ENCODE measurements at places on chromosomes 2 and 18.

- H3K27me3 ChIP-seq, result peaks cover 21% of the 10 kb centered on the region
- H3K4me1 ChIP-seq, result peaks cover 42% of the 10 kb centered on the region
- no peak overlapping the region for H3K27ac ChIP-seq
- H3K36me3 ChIP-seq, result no peaks in the 10 kb centered on the region
- DNase-seq, result no peak
Measured at GRCh38 chr2:29006092-29006979, 25.2 kb downstream of the TOGARAM2 start.

DNA sequence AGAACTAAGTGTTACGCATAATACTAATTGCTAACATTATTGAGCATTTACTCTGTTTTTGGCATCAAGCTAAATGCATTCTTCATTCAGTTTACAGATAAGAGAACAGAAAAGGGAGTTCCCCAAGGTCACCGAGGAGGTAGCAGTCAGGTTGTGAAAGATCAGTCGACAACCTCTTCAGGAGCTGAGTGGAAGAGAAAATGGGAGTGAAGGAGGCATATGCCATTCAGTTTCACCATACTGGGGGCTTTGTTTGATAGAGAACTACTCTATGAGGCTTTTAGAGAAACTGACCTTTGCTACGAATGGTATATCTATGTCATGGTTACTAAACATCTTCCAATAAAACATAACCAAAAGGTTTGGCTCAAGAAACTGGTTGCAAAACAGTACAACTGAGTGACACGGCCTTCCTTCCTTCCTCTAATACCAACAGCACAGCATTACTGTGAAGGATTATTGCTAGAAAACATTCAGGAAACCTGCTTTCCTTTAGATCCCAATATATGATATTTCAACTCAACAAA lies 112.1 kb downstream of the RBMS1 start:
- H3K4me3 ChIP-seq, result peak overlapping the region; percentile 13
- H3K36me3 ChIP-seq, result no peaks in the 10 kb centered on the region
- no peak for DNase-seq
- H3K4me1 ChIP-seq, result peaks cover 94% of the 10 kb centered on the region
- peak overlapping the region; percentile 84 for H3K27ac ChIP-seq

DNA sequence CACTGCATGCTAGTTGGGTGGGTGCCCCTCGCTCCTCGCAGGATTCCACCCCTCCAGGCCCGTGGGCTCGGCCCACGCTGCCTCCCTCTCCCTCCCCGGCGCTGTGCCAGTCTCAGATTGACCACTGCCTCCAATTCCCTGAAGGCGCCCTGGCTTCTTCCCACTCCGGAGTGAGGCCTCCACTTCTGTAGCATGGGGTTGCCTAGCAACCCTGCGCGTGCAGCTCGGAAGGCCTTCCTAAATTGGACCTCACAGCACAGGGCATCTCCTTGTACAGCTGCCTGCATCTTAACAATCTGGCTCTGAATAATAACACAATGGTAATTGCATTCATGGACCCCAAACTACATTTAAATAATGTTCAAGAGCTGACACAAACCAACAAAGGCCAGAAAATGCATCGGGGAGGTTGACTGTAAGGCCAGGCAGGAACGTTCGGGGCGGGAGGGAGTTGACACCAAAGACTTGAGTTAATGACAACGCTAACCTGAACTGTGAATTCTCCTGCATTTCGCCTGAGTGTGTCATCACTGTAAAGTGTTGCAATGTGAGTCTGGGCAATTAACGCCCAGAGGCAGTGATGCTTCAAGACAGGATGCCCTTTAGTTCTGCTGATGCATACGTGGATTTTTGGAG lies 222.9 kb downstream of the ZBTB7C start:
- no peaks in the 10 kb centered on the region for H3K36me3 ChIP-seq
- peaks cover 3% of the 10 kb centered on the region for H3K27me3 ChIP-seq
- no peak for DNase-seq
- H3K4me3 ChIP-seq, result no peak overlapping the region
- H3K4me1 ChIP-seq, result no peaks in the 10 kb centered on the region

GRCh38 chr2:223026357-223027110 lies 25.5 kb upstream of the KCNE4 start:
- DNase-seq, result no peak
- H3K4me3 ChIP-seq, result no peak overlapping the region
- H3K27me3 ChIP-seq, result no peaks in the 10 kb centered on the region
- H3K27ac ChIP-seq, result no peak overlapping the region
- H3K4me1 ChIP-seq, result no peaks in the 10 kb centered on the region

DNA sequence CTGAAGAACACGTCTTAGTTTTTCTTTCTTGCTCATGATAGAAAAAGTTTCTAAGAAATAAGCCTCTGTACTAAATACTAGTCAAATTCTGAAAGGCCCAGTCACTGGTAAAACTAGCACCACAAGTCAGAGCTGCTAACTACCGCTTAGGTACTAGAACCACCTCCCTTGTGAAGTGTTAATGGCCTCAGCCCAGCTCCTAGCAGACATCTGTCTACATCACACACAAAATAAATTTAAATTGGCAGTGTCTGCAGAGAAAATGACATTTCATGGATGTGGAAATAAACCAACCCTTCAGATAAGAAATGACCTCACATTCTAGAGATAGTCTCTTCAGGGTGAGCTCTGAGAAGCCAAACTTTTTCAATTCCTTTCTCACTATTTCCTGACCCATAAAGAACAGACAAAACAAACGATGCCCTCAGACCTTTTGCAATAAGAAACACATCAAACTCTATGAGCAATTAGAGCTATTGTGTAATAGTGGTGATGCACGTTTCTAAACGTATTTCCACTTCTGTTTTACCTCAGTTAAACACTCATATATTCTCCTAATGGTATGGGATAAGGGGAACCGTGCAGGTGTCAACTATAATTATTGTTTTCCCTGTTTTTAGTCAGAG lies 70.3 kb upstream of the DSG1 start:
- no peak for DNase-seq
- H3K27me3 ChIP-seq, result no peaks in the 10 kb centered on the region
- no peak overlapping the region for H3K27ac ChIP-seq
- H3K36me3 ChIP-seq, result no peaks in the 10 kb centered on the region
- H3K4me3 ChIP-seq, result no peak overlapping the region
- H3K4me1 ChIP-seq, result no peaks in the 10 kb centered on the region

- DNase-seq, result peak; percentile 60
- peaks cover 22% of the 10 kb centered on the region for H3K27me3 ChIP-seq
- peak overlapping the region; percentile 83 for H3K27ac ChIP-seq
- no peaks in the 10 kb centered on the region for H3K36me3 ChIP-seq
- H3K4me3 ChIP-seq, result peak overlapping the region; percentile 89
Measured at GRCh38 chr2:9950521-9951271, 797 bp upstream of the GRHL1 start.

- no peaks in the 10 kb centered on the region for H3K36me3 ChIP-seq
- peak overlapping the region; percentile 79 for H3K27ac ChIP-seq
Measured at GRCh38 chr2:230600881-230601280, 111.8 kb upstream of the CAB39 start.

GRCh38 chr2:24385366-24385765 lies 25.0 kb upstream of the ITSN2 start:
- H3K36me3 ChIP-seq, result no peaks in the 10 kb centered on the region
- H3K4me3 ChIP-seq, result no peak overlapping the region
- no peak for DNase-seq
- no peak overlapping the region for H3K27ac ChIP-seq
- no peaks in the 10 kb centered on the region for H3K4me1 ChIP-seq

- H3K4me1 ChIP-seq, result no peaks in the 10 kb centered on the region
- H3K27me3 ChIP-seq, result no peaks in the 10 kb centered on the region
- DNase-seq, result no peak
- no peak overlapping the region for H3K4me3 ChIP-seq
- H3K27ac ChIP-seq, result no peak overlapping the region
Measured at GRCh38 chr2:14700753-14701152, 68.2 kb downstream of the LRATD1 start.

DNA sequence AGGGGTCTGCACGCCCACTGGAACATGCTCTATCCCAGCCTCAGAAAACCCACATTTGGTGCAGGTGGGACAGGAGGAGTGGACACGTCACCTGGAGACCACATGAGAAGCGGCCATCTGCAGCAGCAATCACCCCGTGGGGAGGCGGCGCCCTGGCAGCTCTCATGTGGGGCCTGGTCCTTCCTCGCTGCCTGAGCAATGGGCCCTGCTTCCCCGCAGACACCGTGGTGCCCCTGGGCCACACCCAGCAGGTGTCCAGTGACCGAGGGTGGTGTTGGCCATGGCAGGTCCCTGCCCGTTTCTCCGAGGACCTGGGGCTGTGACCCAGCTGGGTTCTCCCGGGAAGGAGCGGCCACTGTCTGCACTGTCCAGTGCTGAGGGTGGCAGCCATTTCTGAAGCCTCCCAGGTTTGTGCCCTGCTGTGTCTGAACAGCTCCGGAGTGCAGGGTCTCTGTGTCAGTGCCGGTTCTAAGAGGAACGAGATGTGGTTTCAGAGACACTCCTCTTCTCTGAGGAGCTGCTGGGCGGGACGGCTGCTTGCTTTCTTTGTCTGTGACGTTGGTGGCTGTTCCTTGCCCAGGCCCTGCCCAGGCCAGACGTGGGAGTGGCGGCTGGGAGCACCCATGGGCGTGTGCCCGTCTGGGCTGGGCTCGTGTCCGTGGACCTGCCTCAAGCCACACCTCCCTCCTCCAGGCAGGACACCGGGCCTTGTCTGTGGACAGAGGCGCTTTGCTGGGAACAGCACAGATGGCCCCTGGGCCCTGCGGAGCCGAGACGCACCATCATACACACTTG lies 44.8 kb downstream of the NFATC1 start:
- no peak overlapping the region for H3K27ac ChIP-seq
- H3K36me3 ChIP-seq, result no peaks in the 10 kb centered on the region
- peaks cover 10% of the 10 kb centered on the region for H3K4me1 ChIP-seq
- H3K27me3 ChIP-seq, result no peaks in the 10 kb centered on the region
- DNase-seq, result no peak

DNA sequence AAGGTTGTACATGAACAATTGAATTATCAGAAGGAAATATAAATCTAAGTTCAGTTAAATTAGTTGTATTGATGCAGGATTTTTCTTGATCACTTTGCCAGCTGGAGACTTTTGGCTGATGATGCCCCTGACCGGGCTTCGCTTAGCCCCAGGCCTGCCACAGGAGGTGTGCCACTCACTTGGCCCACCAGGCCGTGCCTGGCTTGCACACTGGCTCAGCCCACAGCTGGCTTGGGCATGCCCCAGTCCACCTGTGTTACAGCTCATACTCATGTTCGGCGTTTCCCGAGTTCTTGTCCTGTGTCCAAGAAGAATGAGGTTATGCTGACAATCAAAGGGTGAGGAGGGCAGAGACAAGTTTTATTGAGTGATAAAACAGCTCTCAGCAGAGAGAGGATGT lies 773.9 kb upstream of the FANCL start:
- no peaks in the 10 kb centered on the region for H3K27me3 ChIP-seq
- no peak overlapping the region for H3K27ac ChIP-seq
- H3K4me1 ChIP-seq, result no peaks in the 10 kb centered on the region
- H3K36me3 ChIP-seq, result no peaks in the 10 kb centered on the region
- no peak for DNase-seq

- DNase-seq, result no peak
- no peaks in the 10 kb centered on the region for H3K36me3 ChIP-seq
Measured at GRCh38 chr2:188293601-188294351, 2.1 kb downstream of the GULP1 start.

DNA sequence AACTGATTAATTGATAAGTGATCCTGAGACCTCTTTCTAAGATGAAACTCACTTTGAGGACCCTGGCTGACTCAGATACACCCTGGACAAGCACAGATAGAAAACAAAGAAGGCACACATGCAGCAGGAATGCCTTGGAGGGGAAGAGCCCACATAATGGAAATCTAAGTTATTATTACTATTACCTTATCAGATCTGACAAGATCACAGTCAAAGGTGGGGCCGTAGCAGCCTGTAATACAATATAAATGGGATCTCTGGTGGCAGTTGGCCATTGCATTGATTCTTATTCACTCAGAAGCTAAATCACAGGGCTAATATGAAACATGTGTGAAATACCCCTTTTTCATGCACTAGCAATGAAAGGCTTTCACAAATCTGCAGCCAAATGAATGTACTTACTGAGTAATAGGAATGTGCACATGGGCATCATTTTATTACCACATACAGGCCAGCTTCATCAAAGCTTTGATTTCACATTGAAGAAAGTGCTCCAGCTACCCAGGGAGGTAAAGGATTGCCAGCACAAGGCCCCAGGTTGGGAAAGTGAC lies 84.0 kb downstream of the ZBTB7C start:
- no peak overlapping the region for H3K4me3 ChIP-seq
- H3K27ac ChIP-seq, result no peak overlapping the region
- DNase-seq, result no peak
- H3K27me3 ChIP-seq, result peaks cover 8% of the 10 kb centered on the region
- H3K4me1 ChIP-seq, result no peaks in the 10 kb centered on the region
- H3K36me3 ChIP-seq, result no peaks in the 10 kb centered on the region

DNA sequence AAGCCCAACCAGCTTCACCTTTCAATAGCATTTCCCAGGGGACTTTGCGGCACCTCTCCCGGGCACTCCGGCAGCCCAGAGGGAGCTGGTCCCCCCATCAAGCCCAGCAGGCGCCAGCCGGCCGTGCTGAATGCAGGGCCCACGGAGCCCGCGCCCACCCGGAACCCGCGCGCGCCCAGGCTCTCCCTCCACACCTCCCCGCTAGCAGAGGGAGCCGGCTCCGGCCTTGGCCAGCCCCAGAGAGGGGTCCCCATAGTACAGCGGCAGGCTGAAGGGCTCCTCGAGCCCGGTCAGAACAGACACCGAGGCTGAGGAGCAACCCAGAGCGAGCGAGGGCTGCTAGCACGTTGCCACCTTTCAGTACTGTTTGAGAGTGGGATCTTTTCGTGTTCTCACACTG lies 300.8 kb downstream of the DSEL start:
- no peaks in the 10 kb centered on the region for H3K27me3 ChIP-seq
- no peak for DNase-seq
- H3K4me3 ChIP-seq, result no peak overlapping the region

- H3K4me3 ChIP-seq, result no peak overlapping the region
- no peak for DNase-seq
- peaks cover 19% of the 10 kb centered on the region for H3K27me3 ChIP-seq
Measured at GRCh38 chr2:102041351-102041750, 49.6 kb downstream of the IL1R2 start.

DNA sequence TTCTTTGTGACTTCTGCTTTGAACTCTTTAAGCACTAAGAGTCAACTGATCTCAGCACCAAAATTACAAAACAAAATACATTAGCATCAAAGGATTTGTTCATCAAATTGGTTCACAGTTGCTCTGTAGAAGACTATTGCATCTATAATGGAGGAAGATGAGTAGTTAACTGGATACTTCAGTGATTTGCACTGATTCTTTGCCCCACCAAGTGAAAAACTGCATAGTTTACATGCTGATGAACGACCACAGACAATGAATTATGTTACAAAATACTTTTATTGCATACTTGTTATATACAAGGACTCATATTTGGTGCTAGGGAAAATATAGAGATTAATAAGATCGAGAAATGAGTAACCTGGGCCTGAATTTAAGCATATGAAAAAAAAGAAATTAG lies 107.2 kb downstream of the SCG2 start:
- H3K27ac ChIP-seq, result no peak overlapping the region
- no peaks in the 10 kb centered on the region for H3K36me3 ChIP-seq
- H3K27me3 ChIP-seq, result peaks cover 2% of the 10 kb centered on the region
- no peaks in the 10 kb centered on the region for H3K4me1 ChIP-seq
- H3K4me3 ChIP-seq, result no peak overlapping the region
- no peak for DNase-seq

All from immature natural killer cell (primary cell).